ENCODE measurements at places on chromosomes 3 and 15.

GRCh38 chr15:39095218-39095879 lies 485.5 kb upstream of the THBS1 start:
- DNase-seq = no peak

- DNase-seq = no peak
These were observed 314.0 kb downstream of the KBTBD8 start for GRCh38 chr3:67312155-67312554.

DNA sequence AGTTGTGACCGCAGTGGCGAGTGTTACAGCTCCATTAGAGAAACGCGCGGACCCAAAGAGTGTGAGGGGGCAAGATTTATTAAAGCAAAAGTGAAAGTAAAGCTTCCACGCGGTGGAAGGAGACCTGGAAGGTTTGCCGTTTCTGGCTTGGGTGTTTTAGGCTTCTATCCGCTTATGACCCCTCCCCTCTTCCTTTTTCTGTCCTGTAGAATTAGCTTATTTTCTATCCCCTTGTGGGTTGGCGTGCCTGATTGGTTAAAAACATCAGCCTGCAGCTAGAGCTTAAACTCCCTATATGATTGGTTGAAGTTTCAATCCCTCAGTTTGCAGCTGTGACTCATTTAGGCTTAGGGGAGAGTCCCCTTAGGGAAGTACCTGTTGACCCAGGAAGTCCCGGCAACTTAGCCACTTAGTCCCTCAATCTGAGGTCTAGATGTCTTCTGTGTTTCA lies 39.6 kb downstream of the C3orf38 start:
- DNase-seq = no peak

GRCh38 chr3:16114429-16114828 lies 60.1 kb upstream of the GALNT15 start:
- no peak for DNase-seq

DNA sequence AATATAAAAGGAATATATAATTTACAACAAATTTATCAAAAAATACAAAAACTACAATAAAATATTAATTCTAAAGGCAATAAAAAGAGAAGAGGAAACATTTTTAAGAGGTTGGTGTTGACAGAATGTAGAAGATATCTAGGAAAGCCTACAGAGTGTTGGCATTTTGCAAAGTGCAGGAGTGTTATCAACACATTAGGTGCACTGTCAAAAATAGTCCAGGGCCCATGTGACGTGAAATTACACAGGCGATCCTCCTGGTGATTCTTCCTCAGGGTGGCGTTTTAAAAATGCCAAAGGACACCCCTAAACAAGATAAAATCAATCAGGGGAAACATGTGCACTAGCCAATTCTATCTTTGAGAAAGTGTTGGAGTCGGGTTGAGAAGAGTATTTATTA lies 222.7 kb downstream of the ARPP21 start:
- DNase-seq = no peak

DNA sequence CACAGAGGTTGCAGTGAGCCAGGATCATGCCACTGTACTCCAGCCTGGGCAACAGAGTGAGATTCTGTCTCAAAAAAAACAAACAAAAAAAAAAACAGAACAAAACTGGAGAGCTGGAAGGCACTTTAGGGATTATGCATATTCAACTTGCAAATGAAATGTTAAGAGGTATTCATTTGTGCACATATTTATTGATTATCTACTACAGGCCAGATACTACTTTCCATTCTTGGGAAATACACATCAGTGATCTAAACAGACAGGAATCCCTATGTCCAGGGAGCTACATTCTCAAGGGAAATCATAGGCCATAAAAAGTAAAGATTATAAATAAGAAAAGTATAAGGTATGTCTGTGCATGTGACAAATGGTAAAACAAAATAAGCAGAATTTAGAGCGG lies 322.6 kb downstream of the GABRG3 start:
- no peak for DNase-seq

GRCh38 chr3:13338231-13338630 lies 81.9 kb downstream of the NUP210 start:
- no peak for DNase-seq

GRCh38 chr15:91469632-91470567 lies 369.8 kb downstream of the SV2B start:
- no peak for DNase-seq

- no peak for DNase-seq
These were observed 269.2 kb upstream of the LRTM1 start for GRCh38 chr3:55197021-55197420.

GRCh38 chr3:158355623-158356588 lies 215.1 kb upstream of the MLF1 start:
- DNase-seq = no peak

DNA sequence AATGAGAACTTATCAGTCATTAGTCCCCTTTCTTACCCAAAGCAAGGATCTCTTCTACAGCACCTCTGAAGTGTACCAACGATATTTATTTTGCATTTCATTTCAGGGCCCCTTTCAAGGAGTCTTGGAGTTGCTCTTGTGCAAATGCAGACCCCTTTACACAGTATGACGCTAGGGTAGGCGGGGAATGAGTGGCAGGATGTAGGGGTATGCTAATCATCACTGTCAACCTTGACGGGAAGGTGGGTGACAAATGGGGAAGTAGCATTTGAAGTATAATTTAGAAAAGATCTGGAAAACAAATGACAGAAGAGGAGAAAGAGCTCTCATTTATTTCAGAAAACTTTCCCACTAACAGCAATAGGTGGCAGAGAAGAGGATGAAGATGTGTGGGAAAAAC lies 94.4 kb downstream of the LRRN1 start:
- no peak for DNase-seq

GRCh38 chr3:16794257-16794656 lies 90.5 kb upstream of the PLCL2 start:
- no peak for DNase-seq

GRCh38 chr15:84819291-84819768 lies 2.2 kb downstream of the ALPK3 start:
- DNase-seq = no peak

GRCh38 chr15:98785807-98786621 lies 137.7 kb downstream of the IGF1R start:
- no peak for DNase-seq

- DNase-seq = peak; percentile 57
These were observed 62.8 kb upstream of the CMTM8 start for GRCh38 chr3:32175607-32176197.

DNA sequence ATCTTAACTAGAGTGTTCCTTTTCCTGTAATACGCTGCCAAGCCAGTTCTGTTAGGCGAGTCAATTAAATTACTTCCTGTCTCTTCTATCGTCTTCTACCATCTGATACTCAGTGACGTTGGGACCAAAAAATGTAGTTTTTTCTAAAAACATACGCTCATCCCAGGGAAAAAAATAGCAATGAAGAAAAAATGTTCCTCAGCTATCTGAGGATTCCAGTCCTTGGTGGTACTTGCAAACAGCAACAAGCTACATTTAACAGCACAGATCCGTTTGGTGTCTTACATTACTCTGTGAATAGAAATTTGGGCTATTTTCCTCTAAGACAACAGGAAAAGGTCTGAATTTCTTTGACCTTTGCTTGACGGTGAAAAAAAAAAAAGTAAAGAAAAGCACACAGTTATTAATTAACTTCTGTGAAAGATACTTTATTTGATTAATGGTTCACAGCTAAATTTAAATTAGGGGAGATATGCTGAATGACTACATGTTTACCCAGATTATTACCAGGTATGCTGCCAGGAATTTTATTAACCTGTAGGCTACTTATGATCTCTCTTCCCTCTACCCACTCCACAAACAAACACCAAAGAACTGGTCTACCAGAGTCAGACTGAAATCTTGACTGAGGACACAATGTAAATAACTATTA lies 254.4 kb upstream of the ZPLD1 start:
- peak; percentile 10 for DNase-seq

- no peak for DNase-seq
These were observed 3.6 kb downstream of the BDH1 start for GRCh38 chr3:197552198-197552597.

DNA sequence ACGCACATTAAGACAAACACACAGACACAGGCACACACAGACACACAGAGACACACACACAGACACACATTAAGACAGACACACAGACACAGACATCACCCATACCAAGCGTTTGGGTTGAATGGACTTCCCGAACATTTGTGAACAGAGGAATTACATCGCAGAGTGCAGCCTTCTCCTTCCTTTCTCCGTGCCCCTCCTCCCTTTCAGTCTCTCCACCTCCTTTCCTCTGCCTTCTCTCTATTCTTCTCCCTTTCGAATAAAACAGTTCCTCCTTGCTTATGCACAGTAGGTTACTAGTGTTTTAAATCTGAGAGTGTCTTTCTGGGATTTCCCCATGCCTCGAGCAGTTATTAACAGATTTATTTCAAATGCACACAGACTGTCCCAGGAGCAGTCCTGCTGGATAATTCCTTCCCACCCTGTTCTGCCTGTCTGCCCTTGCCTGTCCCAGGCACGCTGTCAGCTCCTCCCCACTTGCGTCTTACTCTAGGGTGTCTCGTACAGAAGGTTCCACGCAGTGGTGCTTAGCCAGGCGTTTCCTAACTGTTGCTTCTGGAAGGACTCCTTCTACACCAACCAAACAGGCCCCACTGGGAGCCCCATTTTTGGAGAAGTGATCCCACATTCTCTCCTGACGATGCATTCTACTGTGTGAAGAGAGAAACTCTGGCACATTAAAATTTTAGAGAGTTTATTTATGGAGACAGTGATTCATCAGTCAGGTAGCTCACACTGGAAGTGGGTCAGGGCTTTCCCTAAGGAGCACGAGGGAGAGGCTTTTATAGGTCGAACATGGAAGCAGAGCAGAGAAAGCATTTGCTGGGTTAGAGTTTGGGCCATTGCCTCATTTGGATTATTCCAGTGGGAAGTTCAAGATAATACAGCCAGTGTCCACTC lies 163.8 kb downstream of the SV2B start:
- peak; percentile 81 for DNase-seq

GRCh38 chr3:49722896-49723295 lies 855 bp downstream of the GMPPB start:
- no peak for DNase-seq

DNA sequence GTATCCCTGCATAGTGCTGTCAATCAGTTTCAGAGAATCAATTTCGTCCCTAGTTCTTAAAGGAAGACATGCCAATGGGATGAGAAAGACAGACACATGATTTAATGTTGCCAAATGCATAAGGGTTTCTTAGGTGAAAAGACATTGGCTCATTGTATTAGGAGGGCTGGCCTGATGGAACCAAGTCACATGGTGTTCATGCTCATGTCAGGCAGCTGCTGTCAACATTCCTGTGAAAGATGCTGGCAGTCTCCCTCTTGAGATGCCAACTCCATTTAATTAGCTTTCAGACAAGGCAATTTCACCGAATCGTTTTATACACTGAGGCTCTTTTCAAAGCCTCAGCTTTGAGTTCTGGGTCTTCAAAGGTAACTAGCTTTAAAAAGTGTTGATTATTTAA lies 16.1 kb upstream of the IL1RAP start:
- no peak for DNase-seq

DNA sequence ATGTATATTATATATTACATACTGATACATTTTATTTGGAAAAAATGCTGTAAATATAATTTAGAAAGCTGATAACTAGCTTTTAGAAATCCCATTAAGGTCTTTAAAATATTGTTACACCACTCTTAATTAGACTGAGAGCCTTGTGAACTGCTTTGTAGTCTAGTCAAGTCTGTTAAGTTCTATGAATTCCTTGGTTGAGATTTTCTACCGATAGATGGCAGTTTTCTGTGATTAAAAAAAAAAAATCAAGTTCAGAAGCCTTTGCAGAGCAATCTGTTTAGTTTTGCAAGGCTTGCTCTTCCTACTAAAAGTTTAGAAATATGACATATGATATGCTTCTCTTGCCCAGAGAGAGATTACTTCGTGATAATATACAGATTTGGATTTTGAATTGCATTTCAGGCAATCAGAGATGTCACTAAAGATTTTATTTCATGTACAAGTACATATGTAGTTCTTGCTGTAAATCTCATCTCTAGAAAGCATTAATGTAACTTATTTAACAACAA lies 60.4 kb upstream of the SLITRK3 start:
- no peak for DNase-seq

DNA sequence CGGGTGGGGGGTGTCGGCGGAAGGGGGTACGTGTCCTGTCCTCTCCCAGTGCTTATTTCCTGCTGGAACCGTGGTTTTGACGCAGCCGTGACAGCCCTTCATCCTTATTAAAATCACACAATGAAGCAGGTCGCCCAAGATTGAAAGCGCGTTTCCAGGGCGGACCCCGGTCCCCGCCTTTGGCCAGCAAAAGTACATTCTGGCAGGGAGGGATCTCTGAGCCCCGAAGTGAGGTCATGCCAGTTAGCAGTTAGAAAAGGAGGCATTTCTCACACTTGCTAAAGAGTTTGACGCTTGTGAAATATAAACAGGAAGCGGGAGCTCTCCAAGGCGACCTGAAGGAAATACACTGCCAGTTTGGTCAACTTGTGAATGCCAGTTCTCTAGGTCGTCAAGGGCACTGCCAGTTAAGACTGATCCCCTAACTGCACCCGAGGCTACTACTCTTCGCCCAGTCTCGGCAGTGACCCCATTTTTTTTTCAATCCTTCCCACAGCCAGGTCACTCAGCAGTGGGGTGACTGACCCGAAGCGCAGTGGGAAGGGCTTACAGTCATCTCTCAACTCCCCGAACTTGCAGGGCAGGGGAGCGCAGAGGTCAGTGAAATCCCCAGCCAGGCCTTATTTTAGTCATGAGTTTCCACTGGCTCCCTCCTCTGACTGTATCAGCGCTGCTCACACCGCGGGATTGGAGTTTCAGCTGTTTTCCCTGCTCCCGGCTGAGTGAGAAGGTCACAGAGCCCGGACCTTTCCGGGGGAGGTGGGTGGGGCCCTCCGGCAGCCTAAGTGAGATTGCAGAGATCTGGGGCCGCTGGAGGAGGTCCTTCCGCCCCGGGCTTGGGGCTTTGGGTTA lies 2.0 kb upstream of the BHLHE40 start:
- DNase-seq = peak; percentile 94

- no peak for DNase-seq
These were observed 16.6 kb downstream of the EPHB3 start for GRCh38 chr3:184578218-184578617.

- peak; percentile 43 for DNase-seq
These were observed 155.6 kb downstream of the SQOR start for GRCh38 chr15:45790325-45790943.

DNA sequence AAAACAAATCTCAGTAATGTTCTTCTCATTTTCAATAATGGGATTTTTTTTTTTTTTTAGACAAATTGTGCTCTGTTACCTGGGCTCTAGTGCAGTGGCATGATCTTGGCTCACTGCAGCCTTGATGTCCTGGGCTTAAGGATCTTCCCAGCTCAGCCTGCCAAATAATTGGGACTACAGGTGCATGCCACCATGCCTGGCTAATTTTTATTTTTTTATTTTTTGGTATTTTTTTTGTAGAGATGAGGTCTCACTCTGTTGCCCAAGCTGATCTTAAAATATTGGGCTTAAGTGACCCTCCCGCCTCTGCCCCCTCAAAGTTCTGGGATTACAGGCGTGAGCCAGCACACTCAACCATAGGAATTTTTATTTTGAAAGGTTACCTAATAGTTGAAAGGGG lies 126.2 kb downstream of the MDFIC2 start:
- no peak for DNase-seq

DNA sequence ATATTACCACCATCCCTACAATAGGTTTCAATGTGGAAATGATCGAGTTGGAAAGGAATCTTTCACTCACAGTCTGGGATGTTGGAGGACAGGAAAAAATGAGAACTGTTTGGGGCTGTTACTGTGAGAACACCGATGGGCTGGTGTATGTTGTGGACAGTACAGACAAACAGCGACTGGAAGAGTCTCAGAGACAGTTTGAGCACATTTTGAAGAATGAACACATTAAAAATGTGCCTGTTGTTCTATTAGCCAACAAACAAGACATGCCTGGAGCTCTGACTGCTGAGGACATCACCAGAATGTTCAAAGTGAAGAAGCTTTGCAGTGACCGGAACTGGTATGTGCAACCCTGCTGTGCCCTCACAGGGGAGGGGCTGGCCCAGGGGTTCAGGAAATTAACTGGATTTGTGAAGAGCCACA lies 510 bp downstream of the ARL14 start:
- no peak for DNase-seq

Measured in MV-4-11 (cell line).